Mucosa of descending colon (tissue), 3 donors: ENCODE measurements at places on chromosomes 11 and 22. TPM values are rescaled to one million over a fixed set of nuclear protein-coding genes. Genes with fewer than 3 reads are reported as not detected.

The MED19 gene
- total RNA-seq: 10.7 TPM

GRCh38 chr11:111148121-111148520, 97.4 kb upstream of the POU2AF2 start:
- no peak for DNase-seq

GRCh38 chr11:30091737-30092136, 74.9 kb upstream of the KCNA4 start:
- no peak for DNase-seq

DNA sequence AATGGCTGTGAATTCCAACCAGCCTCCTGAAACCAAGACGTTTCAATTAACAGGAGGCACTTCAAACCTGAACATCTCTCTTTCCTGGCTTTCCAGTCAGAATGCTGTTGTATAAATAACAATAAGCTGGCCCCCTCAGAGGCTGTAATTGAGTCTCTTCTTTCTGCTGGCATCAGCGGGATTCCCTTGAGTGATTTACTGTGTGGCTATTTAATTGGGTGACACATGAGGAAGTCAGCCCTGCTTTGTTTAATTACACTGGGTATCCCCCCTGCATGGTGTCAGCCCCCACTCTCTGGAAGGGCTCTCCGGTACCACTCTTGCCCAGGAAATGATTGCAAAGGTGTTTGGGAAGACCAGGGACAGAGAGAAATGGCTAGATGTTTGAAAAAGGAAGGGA, 101.6 kb downstream of the NTM start:
- DNase-seq: no peak
